ENCODE measurements at places on chromosomes 5 and 9.

- DNase-seq: no peak
These were observed 242.9 kb upstream of the TRPM3 start for GRCh38 chr9:71364186-71364955.

DNA sequence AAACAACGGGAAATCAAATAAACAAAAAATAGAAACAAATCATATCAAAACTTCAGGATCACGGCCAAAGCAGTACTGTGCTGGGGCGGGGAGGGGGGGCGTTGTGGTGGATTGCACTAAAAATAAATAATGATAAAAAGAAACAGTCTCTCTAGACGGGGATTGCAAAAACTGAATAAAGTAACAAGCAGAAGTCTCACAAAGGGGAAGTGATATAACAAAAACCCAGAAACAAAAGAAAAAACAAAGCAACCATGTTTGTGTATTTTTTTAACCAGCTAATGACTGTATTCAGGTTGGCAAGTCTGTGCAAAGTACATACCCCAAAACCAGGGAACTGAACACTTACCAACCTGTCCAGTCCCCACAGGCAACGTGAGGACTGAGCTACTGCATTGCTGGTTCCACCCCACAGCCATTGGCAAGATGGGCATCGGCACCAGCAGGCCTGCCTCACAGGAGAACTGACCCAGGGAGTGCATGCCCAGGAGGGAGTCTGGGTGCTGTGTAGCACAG lies 24.1 kb downstream of the BICD2 start:
- no peak for DNase-seq

- no peak for DNase-seq
These were observed 235.7 kb upstream of the ADAMTSL1 start for GRCh38 chr9:18238254-18238653.

- no peak for DNase-seq
These were observed 58.4 kb upstream of the SH3GL2 start for GRCh38 chr9:17520268-17521064.

GRCh38 chr9:20135119-20135697 lies 346.4 kb upstream of the SLC24A2 start:
- DNase-seq: no peak

DNA sequence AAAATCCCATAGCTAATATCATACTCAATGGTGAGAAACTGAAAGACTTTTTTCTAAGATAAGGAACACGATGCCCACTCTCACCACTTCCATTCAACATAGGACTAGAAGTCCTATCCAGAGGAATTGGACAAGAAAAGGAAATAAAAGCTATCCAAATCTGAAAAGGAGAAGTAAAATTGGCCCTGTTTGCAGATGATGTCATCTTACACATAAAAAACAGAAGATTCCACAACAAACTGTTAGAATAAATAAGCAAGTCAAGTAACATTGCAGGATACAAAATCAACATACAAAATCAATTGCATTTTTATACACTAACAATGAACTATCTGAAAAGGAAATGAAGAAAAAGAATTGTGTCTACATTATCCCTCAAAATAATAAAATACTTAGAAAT lies 308.0 kb downstream of the MCTP1 start:
- DNase-seq: no peak

GRCh38 chr5:105917189-105917588 lies 1753.5 kb downstream of the EFNA5 start:
- DNase-seq: no peak

GRCh38 chr5:174553556-174553955 lies 170.8 kb upstream of the MSX2 start:
- DNase-seq: no peak

GRCh38 chr9:129776938-129777768 lies 24.3 kb upstream of the PTGES start:
- peak; percentile 48 for DNase-seq

GRCh38 chr5:1208221-1208742 lies 6.9 kb downstream of the SLC6A19 start:
- no peak for DNase-seq

- DNase-seq: no peak
These were observed 29.2 kb upstream of the FBP1 start for GRCh38 chr9:94668418-94668927.

DNA sequence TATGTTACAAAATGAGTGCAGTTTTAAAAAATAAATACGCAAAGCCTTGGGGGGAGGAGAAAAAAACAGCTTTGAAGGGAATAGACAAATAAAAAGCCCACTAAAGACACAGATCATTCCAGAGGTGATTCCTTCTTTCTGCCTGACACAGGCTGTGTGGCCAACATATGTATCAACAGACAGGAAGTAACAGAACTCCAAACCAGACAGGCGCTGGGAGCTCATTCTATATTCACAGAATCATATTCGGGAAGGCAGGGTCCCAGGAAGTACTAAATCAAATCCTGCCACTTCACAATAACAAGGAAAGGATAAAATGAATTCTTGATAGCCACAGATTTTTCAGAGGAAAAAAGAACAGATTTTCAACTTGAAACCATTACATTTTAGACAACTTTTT lies 62.1 kb downstream of the SEMA5A start:
- no peak for DNase-seq

GRCh38 chr9:27829621-27830020 lies 256.3 kb upstream of the C9orf72 start:
- no peak for DNase-seq

- no peak for DNase-seq
These were observed 207.9 kb downstream of the GADD45G start for GRCh38 chr9:89812556-89813181.

- DNase-seq: no peak
These were observed 21.6 kb downstream of the CATSPER3 start for GRCh38 chr5:134989266-134989830.

DNA sequence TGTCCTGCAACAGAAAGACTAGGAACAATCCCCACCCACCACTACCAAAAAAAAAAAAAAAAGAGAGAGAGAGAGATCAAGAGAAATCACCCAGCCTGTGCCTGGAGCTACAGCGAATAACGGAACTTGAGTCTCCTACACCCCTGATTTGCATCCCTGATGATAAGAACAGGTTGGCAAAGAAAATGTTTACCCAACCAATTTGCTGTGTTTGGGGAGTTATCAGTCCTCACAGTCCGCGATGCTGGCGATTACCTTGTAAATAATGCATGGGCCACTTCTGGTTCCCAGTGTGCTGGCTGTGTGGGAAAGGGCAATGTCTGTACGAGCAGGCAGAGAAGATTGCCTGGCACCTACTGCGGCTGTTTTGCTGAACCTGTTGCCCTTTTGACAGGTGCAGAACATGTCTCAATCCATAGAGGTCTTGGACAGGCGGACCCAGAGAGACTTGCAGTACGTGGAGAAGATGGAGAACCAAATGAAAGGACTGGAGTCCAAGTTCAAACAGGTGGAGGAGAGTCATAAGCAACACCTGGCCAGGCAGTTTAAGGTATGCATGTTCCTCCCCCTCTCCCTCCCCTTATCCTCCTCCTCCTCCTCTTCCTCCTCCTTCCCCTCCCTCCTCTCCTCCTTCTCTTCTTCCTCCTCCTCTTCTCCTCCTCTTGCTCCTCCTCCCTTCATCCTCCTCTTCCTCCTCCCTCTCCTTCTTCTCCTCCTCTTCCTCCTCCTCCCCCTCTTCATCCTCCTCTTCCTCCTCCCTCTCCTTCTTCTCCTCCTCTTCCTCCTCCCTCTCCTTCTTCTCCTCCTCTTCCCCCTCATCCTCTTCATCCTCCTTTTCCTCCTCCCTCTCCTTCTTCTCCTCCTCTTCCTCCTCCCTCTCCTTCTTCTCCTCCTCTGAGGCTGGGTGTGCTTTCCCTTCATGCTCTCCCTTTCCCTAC lies 8.3 kb downstream of the OLFM1 start:
- no peak for DNase-seq

DNA sequence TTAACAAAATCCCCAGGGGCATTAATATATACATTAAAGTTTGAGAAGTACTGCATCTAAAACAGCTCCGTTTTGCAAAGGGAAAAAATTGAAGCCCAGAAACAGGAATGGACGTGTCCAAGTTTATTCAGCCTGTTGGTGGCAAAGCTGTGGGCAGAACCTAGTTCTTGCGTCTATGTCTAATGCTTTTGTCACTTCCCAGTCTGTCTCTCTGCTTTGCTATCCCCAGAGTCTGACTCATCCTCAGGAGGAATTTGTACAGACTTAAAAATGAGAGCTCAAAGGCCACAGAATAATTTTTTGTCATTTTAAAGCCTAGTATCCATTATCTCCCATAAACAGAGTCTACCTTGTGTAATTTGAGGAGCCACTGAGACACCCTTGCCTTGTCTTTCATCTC lies 330.9 kb upstream of the GRIA1 start:
- DNase-seq: no peak

DNA sequence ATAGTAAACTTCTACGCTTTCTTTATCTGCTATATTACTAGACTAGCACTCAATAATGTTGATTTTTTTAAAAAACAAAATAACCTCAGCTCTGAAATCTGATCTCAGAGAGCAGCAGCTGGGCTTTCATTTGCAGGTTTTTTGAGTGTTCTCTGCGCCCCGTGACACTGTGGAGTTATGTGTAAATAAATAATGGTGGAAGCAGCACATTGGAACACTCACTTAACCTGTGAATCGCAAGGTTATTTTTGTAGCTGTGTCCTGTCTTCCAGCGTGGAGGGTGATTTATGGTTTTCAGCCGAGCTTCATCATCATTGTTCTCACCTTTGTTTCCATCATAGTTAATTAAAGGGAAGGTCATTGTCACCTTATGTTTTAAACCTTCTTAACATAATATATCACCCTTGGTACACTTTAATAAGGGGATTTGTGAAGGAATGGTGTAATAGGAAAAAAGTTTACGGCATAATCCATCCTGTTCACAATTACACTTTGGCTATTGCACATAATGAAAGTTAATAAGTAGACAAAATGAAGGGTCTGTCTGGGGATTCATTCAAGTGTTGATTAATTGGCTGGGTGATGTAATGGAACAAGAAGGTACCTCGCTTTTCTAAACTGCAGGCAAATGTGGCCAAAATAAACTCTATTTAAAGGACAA lies 493.3 kb upstream of the ADAMTS16 start:
- DNase-seq: no peak

DNA sequence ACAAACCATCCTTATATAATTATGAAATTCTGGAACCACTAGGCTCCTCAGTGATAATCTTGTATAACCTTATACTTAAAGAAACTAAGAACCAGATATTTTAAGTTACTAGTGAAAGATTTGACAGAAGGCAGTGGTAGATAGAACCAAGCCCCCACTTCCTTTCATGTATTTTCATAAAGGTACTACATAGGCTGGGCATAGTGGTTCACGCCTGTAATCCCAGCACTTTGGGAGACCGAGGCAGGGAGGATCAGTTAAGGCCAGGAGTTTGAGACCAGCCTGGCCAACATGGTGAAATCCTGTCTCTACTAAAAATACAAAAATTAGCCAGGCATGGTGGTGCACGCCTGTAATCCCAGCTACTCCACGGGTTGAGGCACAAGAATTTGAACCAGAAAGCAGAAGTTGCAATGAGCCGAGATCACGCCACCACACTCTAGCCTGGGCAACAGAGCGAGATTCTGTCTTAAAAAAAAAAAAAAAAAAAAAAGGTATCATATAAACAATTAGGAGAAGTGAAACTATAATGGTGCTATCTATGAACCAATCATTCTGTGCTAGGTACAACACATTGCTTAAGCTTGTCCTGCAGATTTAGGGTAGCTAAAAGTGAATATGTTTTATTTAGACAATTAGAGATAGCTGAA lies 27.9 kb upstream of the DTWD2 start:
- no peak for DNase-seq

- no peak for DNase-seq
These were observed 35.0 kb downstream of the SLC1A3 start for GRCh38 chr5:36641431-36641830.

DNA sequence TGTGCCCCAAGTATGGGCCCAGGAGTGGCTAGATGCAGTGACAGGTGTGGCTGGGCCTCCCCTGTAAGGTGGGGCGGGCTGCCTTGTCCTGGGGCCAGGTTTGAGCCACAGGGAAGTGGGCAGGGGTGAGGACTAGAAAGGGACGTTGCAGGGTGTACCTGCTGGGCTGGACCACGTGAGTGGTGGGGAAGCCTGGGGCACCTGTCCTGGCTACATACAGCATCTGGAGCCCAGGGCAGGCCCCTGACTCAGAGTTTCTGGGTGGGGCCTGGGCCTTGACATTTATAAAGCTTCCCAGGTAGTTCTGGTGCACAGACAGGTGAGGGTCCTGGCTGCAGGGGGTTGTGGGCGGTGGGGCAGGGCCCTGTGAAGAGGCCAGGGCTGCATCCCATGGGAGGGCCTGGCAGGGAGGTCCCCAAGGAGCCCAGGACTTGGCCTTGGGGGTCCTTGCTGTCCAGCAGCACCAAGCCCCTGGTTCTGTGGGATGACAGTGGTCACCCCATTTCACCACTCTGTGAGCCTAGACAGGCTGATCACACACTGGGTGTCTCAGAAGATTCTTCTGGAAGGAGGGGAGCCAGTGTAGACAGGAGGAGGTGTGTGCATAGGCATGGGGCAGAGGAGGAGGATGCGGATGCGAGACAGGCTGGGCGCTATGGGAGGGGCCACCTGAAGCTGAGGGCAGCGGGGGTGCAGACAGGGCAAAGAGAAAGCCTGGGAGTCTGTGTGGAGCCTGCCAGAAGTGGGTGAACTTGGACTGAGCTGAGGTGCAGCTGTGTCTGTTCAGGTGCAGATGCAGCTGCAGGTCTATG lies 94.0 kb downstream of the PHF2 start:
- DNase-seq: no peak

DNA sequence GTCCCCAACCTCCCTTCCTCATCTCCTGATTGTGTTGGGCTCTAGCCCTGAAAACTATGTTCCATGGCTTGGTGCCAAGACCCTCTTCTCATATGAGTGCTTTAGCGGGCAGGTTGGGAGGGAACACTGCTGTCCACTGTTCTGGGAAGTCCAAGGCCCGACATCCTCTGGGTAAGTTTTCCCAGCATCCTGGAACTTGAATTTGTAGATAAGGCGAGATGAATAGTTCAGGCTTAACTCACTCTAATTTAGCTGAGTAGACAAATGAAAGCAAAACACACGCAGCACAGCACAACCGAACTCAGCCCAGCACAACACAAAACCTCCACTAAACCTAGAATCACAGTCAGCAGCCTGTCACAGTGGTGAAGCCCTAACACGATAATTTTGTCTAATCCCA lies 95.3 kb upstream of the SLC28A3 start:
- DNase-seq: no peak
